ENCODE measurements at places on chromosomes 3 and 15.
A peak's percentile ranks its signal among the peaks of the same experiment; 100 is the strongest.

DNA sequence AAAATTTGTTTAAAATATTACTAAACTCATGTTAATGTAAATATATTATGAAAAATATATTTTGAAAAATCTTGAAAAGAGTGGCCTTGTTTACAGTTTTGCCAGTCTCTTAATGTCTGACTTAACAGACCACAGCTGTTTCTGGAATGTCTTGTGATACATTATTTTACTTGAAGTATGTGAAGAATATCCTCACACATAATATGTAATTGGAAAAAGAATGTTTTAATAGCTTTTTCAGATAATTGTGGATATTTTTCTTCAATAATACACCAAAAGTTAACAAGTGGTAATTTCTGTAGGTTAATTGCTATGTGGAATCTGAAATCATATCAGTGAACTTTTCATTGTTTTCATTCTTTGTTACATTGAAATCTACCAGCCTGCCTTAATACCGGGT lies 101.3 kb downstream of the UBE2E2 start:
- no peak for DNase-seq

GRCh38 chr15:67917636-67918035 lies 77.8 kb upstream of the RNU6-1 start:
- no peak for DNase-seq

GRCh38 chr3:13073326-13074005 lies at the start of gene IQSEC1:
Gene IQSEC1 (minus strand): TSS chr3:13073429. CDS start chr3:13073014, 415 bp downstream.
- peak; percentile 84 for DNase-seq

DNA sequence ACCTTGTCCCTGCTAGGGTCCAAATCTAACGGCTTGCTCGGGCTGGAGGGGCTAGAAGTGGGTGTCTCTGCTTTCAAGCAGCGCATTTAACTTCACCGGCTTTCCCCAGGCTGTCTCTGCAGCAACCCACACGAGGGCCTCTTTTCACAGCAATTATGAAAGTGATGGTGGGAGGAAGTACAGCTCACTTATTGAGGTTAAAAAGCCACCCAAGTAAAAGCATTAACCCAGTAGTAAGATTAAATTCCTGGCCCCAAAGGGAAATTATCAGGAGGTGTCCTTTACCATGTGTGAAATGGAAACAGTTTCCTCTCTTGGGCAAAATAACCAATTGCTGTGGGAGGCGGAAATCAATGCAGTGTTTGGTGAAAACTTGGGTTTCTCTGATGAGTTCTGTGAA lies 41.1 kb downstream of the NGRN start:
- DNase-seq = no peak

GRCh38 chr3:5294356-5294755 lies 106.8 kb downstream of the EDEM1 start:
- no peak for DNase-seq

DNA sequence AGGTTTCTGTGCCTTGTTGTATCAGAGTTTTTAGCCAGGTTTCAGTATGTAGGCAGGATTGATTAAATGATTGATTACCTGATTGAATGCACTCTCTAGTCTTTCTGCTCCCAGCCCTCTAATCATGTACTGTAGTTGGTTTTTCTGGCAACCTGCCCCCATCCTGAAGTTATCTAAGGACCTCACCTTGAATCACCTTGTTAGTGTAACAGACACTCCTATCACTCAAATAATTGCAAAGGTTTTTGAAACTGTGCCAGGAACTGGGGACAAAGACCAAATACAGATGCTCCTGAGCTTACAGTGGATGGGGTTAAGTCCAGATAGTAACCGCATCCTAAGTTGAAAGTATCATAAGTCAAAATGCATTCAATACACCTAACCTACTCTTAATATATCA lies 141.5 kb upstream of the EIF1B start:
- no peak for DNase-seq
